ENCODE measurements at places on chromosomes 1 and 21.

- no peak for DNase-seq
These were observed 39.2 kb upstream of the THEM4 start for GRCh38 chr1:151948506-151948905.

DNA sequence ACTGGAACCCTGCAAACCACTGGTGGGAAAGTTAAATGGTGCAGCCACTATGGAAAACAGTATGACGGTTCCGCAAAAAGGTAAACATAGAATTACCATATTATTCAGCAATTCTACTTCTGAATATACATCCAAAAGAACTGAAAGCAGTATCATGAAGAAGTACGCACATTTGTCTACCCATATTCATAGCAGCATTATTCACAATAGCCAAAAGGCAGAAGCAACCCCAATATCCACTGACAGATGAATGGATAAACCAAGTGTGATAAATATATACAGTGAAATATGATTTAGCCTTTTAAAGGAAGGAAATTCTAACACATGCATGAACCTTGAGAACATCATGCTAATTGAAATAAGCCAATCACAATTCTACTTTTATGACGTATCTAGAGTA lies 39.6 kb downstream of the DAB1 start:
- no peak for DNase-seq

- no peak for DNase-seq
These were observed 350.8 kb upstream of the KAZN start for GRCh38 chr1:14247666-14248065.

- no peak for DNase-seq
These were observed 18.8 kb upstream of the F3 start for GRCh38 chr1:94560333-94560732.

DNA sequence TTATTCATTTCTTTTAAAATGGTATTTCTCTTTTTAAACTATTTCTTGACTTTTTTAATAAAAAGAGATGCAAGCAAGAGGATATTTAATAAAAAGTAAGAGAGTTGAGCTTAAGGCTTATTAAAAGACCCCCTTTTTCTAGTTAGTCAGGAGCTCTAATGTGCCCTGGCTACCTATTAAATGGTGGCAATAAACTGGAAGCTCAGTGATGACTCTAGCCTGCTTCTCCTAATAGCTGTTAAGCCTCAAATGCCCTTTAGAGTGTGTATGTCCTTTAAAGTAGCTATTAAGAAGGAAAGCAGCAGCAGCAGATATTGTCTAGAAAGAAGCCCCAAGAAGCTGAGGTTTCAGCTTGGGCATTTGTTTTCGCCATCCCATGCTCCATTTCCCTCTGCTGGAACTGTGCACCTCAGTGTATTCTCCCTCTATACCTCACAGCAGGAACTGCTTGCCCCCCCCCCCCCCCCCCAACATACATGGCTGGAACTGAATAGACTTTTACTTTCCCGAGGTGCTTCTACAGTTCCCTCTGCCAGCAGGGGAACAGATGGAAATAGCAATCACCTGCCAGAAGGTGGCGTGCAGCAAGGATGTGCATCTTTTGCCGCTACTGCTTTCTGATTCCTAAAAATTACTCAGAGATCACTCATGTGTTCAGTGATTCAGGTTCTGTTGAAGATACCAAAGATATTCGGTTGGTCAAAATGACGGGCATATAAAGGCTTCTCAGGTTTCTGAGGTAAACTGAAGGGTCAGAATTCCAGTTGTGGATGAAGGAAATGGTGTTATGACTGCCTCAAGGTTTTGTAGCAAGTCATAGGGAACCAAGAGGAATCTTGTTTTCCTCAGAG lies 2.5 kb downstream of the RGS4 start:
- peak; percentile 62 for DNase-seq

- no peak for DNase-seq
These were observed 40.5 kb downstream of the MAP3K7CL start for GRCh38 chr21:29170944-29171343.

- no peak for DNase-seq
These were observed 49.8 kb downstream of the KCNJ15 start for GRCh38 chr21:38306433-38307141.

- DNase-seq = no peak
These were observed 27.8 kb downstream of the ZNF362 start for GRCh38 chr1:33284049-33284448.

GRCh38 chr1:31814631-31815306 lies 1.1 kb downstream of the SPOCD1 start:
- DNase-seq = no peak

GRCh38 chr1:232917053-232917452 lies 33.4 kb upstream of the NTPCR start:
- DNase-seq = no peak

DNA sequence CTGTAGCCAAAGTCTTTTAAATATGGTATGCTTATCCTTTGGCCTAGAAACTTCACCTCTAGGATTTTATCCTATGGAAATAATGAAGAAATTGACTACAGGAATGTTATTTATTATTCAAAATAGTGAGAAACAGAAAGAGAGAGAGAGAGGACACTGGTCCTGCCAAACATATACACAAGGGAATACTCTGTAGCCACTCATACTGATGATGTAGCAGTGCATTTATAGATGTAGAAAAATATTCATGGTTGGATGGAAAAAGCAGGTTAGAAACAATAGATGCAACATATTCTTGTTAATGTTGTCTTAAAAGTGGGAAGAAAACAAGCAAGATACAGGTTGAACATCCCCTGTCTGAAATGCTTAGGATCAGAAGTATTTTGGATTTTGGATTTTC lies 22.2 kb upstream of the EPHB2 start:
- DNase-seq = no peak

GRCh38 chr1:107678993-107679392 lies 286.0 kb downstream of the VAV3 start:
- DNase-seq = no peak

- DNase-seq = no peak
These were observed 37.8 kb downstream of the FRRS1 start for GRCh38 chr1:99728494-99729235.

DNA sequence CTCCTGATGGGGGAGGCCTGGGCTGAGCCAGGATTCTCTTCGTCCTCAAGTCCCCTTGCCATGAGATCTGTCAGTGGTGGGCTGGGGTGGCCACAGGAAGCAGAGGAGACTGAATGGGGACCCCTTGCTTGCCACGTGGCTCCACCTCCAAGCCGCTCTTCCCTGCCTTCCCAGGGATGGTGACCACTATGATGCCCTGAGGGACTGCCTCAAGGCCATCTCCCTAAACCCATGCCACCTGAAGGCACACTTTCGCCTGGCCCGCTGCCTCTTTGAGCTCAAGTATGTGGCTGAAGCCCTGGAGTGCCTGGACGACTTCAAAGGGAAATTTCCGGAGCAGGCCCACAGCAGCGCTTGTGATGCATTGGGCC lies 20.9 kb upstream of the TMEM222 start:
- DNase-seq = no peak

DNA sequence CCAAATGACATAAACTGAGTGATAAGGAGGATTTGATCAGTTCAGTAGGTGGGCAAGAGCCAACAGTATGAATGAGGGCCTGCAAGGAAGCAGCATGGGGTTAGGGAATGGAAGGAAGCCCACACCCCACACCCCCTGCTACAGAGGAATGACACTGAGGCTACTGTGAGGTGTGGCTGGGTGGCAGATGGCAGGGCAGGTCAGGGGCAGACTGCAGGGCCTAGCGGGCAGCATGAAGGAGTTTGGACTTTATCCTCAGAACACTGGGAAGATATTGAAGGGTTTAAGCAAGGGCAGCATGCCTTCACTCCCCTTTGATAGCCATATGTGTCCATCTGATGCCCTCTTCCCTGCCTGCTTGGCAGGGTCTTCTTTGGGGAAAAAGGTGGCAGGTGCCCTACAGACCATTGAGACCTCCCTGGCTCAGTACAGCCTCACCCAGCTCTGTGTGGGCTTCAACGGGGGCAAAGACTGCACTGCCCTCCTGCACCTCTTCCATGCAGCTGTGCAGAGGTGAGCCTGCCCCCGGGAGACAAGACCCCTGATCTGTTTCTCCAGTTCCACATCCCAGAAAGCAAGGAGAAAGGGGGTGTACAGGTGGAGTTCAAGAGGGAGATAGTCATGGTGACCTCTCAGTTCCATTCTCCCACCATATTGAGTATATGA lies 4.1 kb upstream of the LENEP start:
- no peak for DNase-seq

DNA sequence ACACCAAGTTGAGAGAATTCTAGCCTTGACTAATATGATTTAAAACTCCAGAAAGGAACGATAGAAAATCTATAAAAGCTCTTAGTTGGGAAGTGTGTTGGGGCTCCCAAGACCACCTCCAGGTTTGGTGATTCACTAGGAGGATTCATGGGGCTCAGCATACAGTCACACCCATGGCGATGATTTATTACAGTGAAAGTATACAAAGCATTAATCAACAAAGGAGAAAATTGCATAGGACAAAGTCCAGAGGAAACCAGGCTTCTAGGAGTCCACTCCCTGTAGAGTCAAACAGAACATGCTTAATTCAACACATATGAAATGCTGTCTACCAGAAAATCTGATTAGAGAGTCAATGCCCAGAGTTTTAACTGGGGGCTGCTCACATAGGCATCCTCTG lies 4.8 kb downstream of the CDCA8 start:
- DNase-seq = no peak

GRCh38 chr1:11707621-11708276 lies 16.2 kb downstream of the DRAXIN start:
- no peak for DNase-seq

GRCh38 chr1:168672278-168672677 lies 56.7 kb downstream of the DPT start:
- no peak for DNase-seq

DNA sequence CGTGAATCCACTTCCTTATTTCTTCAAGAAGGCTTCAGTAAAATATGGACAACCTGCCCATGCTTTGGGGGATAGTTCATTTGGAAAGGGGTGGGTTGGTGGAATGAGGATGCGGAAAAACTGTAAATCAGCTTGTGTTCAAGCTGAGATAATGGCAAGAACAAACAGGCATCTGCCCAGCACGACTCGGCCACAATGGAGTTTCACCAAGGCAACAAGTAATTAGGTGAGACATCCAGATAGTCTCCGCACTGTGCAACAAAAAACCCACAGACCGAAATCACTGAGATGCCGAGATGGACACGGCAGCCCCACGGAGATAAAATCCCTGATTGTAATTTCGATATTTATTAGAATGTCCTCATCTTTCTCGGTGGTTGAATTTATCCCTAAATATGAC lies 455.2 kb downstream of the AJAP1 start:
- DNase-seq = no peak

DNA sequence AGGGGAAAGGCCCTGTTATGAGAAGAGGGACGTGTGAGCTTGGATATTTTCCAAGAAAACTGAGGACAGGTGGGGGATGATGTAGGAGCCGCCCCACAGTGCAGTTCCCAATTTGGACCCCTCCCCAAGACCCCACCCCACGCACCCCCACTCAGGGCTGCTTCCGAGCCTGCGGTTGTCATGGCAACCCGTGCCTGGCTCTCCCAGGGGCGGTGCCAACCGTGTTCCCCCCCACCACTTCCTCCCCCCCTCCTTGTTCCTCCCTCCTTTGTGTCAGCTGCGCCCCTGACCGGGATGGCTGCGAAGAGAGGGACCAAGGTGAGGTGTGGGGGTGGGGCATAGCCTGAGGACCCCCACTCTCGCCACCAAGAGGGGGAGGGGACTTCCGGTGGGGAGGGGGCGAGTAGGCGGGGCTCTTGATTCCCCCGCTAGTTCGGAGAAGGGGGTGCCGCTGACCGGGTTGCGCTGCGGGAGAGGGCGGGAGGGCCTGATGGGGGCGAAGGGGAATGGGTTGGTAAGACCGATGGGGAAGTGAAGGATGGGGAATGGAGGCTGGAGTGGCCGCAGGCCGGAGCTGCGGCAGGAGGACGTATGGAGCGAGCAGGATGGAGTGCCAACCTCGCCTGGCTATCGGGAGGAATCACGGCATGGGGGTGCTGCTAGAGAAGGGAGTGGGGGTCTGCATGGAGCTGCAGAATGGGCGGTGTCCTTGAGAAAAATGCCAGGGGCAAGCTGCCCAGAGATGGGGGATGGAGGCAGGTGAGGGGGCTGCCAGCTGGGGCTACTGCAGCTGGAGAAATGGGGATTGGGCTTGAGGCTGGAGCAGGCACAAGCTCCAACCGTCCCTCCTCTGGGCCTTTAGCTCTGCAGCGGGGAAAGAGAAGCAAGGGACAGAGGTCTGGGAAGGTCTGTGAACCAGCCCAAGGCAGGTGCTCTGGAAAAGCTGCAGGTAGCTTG lies 953 bp downstream of the TRIM46 start:
- DNase-seq = peak; percentile 74

- no peak for DNase-seq
These were observed 17.6 kb downstream of the SYNJ1 start for GRCh38 chr21:32710069-32710784.

GRCh38 chr1:8844501-8845006 lies 27.1 kb upstream of the RERE start:
- no peak for DNase-seq

- no peak for DNase-seq
These were observed 19.6 kb downstream of the OLIG1 start for GRCh38 chr21:33089395-33090119.

- DNase-seq = no peak
These were observed 15.6 kb downstream of the TLCD4 start for GRCh38 chr1:95132762-95133161.

GRCh38 chr21:37461479-37461878 lies 94.9 kb downstream of the DYRK1A start:
- no peak for DNase-seq

- peak; percentile 65 for DNase-seq
These were observed 16.5 kb upstream of the LHX4 start for GRCh38 chr1:180213401-180214170.

DNA sequence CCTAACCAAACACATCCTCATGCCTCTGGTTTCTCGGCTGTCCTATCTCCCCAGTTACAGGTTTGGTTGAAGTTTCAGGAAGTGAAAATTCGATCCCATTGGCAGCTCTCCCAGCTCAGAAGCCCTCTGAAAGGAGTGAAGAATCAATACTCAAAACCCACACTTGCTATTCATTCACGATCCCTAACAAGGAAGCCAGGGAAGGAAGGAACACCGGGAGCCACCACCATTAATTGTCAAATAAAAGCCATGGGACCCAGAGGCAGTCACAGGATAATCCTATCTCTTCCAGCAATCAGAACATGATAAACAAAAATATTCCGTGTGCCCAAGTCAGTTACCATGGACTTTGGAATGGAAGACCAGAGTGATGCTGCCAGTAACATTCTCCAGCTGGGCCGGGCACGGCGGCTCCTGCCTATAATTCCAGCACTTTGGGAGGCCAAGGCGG lies 7.0 kb downstream of the TMPRSS2 start:
- DNase-seq = no peak

DNA sequence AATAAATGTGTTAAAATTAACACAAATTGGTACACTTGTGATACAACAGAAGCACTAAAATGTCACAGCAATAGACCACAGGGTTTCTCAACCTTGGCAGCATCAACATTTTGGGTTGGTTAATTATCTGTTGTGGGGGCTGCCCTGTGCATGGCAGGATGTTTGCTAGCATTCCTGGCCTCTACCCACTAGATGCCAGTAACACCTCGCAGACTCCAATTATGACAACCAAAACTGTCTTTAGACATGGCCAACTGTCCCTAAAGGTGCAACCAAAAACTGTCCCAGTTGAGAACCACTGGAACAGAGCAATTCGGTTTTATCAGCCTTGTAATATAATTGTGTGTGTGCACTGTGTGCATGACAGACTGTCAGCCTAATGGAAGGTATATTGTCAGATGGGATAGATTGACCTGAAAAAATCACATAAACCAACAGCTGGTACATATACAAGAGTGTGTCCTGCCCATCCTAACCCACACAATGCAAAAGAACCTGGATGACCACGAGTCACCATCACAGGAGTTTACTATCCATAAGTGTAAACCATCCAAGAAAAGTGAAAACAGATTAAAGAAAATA lies 13.5 kb upstream of the ERG start:
- DNase-seq = no peak

- no peak for DNase-seq
These were observed 269.1 kb downstream of the AKT3 start for GRCh38 chr1:243580984-243581383.

Data from activated CD8-positive, alpha-beta T cell treated with anti-CD3 and anti-CD28 coated beads, Interleukin-2, amount 10 ng/mL, durations not matched to agents 7 days and 5 days (primary cell).